Body of pancreas (tissue), 4 donors: ENCODE measurements at places on chromosomes 3 and 15. TPM values are rescaled to one million over a fixed set of nuclear protein-coding genes. Genes with fewer than 3 reads are reported as not detected.

Gene ZNF860
- total RNA-seq = 1.0 TPM

- no peak overlapping the region for H3K27ac ChIP-seq
- H3K36me3 ChIP-seq = no peaks in the 10 kb centered on the region
- no peak for DNase-seq
- H3K4me3 ChIP-seq = no peak overlapping the region
- no peaks in the 10 kb centered on the region for H3K27me3 ChIP-seq
These were observed 41.7 kb upstream of the IGF2BP2 start for GRCh38 chr3:185866555-185866954.

GRCh38 chr15:95170561-95171380, 939.4 kb downstream of the MCTP2 start:
- DNase-seq = no peak
- H3K4me3 ChIP-seq = no peak overlapping the region
- no peak overlapping the region for H3K27ac ChIP-seq
- H3K4me1 ChIP-seq = no peaks in the 10 kb centered on the region
- H3K36me3 ChIP-seq = no peaks in the 10 kb centered on the region

DNA sequence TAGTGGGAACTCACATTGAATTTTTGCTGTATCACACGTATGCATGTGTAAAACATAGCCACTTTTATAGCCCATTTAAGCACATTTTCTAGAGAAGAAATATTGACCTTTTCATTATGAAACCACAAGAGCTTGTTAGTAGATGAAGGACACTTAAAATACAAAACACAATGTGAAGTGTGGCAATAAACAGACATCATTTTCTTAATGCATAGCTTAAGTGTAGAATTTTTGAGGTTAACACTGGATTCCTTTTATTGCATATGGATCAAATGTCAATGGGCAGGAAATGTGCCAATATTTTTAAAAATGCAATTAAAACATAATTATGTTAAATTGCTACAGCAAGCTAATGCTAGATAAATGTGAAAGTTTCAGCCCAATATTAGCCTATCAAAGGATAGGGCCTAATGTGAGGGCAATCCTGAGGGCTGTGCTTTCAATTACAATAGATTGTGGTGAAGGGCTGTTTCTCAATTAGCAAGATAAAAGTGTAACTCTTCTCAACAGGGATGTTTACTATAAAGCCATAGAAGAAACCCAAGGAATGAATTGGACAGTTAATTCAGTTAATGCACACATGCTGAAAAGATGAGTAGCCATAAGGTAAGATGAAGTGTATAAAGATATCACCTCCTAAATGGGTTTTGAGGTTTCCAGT, 489.0 kb upstream of the CDIN1 start:
- DNase-seq = no peak
- H3K27ac ChIP-seq = no peak overlapping the region
- H3K4me3 ChIP-seq = no peak overlapping the region

Gene CALML4
- 3.3 TPM for total RNA-seq

GRCh38 chr3:42674146-42674545, 11.2 kb upstream of the KLHL40 start:
- no peaks in the 10 kb centered on the region for H3K4me1 ChIP-seq
- no peaks in the 10 kb centered on the region for H3K36me3 ChIP-seq
- DNase-seq = no peak
- H3K4me3 ChIP-seq = no peak overlapping the region
- no peak overlapping the region for H3K27ac ChIP-seq
- no peaks in the 10 kb centered on the region for H3K27me3 ChIP-seq

Gene C2CD4A
- 2.1 TPM for total RNA-seq

Gene PTPN9
- total RNA-seq = 7.3 TPM

Gene HSPBAP1
- total RNA-seq = 9.6 TPM

Gene VWA5B2
- 15.8 TPM for total RNA-seq

Gene COX17
- total RNA-seq = 13.8 TPM

DNA sequence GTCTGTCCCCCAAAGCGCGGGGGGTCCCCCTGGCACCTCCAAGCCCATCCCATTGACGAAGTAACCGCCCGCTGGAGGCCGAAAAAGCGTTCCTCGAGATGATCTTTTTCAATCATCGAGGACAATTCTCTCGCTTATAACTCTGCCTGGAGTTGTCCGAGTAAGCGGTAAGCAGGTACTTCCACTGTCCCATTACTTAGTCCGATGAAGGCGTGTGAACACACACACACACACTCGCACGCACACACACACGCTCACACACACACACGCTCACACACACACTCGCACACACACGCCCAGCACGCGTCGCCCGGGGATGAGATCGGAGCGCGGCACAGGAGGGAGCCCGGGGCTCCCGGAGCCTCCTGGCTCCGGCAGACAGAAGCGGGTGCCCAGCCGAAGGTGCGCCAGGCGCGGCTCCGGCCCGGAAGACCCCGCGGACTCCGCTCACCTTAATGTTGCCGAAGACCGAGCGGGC, 430 bp downstream of the SLCO2A1 start:
- H3K27ac ChIP-seq = peak overlapping the region; percentile 29
- H3K36me3 ChIP-seq = no peaks in the 10 kb centered on the region
- peaks cover 19% of the 10 kb centered on the region for H3K4me1 ChIP-seq
- H3K4me3 ChIP-seq = no peak overlapping the region

Gene DISP2
- total RNA-seq = under 0.01 TPM

- H3K4me1 ChIP-seq = peaks cover 12% of the 10 kb centered on the region
- no peak overlapping the region for H3K4me3 ChIP-seq
- H3K27me3 ChIP-seq = no peaks in the 10 kb centered on the region
These were observed 12.3 kb upstream of the PGPEP1L start for GRCh38 chr15:99019558-99020540.

Gene LNP1
- 4.6 TPM for total RNA-seq

GRCh38 chr3:157408499-157409149, 28.0 kb upstream of the PTX3 start:
- H3K4me1 ChIP-seq = no peaks in the 10 kb centered on the region
- H3K4me3 ChIP-seq = no peak overlapping the region
- H3K27me3 ChIP-seq = no peaks in the 10 kb centered on the region
- no peaks in the 10 kb centered on the region for H3K36me3 ChIP-seq
- peak; percentile 10 for DNase-seq

DNA sequence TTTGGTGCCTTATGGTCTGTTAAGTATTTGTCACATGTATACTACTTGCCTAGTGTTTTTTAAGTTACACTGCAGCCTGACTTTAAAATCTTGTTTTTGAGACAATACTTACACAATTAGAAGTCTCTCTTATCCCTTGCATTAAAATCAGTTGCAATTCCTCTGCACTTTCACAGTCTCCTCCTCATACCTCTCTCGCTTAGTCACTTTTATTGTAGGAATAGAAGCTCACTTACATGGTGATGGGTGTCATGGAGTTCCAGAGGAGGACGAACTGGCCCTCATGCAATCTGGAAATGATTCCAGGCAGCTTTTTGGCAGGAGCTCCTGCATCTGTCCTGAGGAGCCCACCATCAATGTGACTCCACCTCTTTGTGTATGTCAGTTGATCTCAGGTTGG, 238.4 kb upstream of the TBC1D5 start:
- DNase-seq = no peak
- no peaks in the 10 kb centered on the region for H3K36me3 ChIP-seq

DNA sequence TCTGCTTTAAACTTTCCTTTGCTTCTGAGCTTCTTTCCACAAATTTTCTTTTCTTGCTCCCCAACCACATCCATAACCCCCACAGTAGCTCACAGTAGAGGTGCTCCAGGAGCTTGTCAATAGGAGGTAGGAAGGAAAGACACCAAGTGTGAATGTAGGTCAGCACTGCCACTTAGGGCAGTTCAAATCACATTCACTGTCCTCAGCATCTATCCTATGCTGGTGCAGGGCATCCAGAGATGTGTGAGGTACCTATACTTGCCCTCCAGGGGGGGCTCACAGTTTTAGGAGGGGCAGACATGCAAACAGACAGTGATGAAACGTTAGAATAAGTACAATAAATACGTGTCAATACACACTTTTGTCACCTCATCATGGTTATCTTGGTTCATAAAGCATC, 1.5 kb upstream of the SPSB4 start:
- no peak for DNase-seq
- H3K36me3 ChIP-seq = no peaks in the 10 kb centered on the region
- H3K27me3 ChIP-seq = no peaks in the 10 kb centered on the region

DNA sequence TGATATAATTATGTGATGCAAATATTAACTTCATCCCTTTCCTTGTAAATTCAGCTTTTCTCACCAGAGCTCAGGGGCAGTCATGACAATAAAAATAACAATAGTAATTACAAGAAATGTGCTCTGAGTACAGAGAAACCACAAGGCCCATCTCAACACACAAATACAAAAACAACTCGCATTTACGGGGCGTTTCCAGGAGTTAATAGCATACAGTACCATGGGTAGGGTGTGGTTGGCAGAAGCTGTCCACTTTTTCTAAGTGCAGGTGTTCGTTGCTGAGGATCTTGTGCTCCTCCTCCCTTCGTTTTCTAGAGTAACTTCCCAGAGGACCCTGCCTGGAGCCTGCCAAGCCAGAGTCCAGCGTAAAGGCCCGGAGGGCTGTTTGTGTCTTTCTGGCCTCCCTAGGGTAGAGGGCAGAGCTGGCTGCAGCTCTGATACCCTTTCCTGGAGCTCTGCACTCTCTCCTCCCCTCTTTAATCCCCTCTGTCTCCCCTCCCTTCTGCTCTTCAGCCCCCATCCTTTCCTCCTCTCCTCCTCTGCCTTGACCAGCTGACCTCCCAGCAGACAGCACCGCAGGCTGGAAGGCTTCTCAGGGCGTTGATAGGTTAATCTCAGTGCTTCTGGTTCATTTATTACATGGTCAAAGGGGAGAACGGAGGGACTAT, 11.4 kb downstream of the SEMA3G start:
- no peak for DNase-seq
- peaks cover 4% of the 10 kb centered on the region for H3K4me1 ChIP-seq
- H3K27me3 ChIP-seq = no peaks in the 10 kb centered on the region
- no peak overlapping the region for H3K4me3 ChIP-seq
- H3K36me3 ChIP-seq = no peaks in the 10 kb centered on the region

- H3K4me1 ChIP-seq = peaks cover 14% of the 10 kb centered on the region
- H3K27me3 ChIP-seq = no peaks in the 10 kb centered on the region
- no peaks in the 10 kb centered on the region for H3K36me3 ChIP-seq
These were observed 66.5 kb downstream of the MAGEF1 start for GRCh38 chr3:184645336-184645735.

DNA sequence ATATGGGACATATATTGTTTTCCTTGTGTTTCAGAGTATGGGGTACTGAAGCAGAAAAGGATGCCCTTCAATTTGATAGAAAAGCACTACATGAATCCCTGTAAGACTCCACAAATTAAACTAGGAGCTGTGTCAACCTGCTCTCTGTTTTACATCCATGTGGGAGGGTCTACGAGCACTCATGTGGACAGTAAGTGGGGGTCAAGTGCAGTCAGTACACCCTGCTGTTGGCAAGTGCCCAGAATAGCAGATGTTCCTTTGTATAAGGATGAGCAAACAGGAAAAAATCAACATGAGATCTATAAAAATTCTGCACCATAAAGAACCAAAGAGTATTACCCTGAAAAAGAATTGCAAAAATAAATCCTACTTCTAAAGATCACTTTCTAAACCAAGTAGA, 659.9 kb downstream of the SI start:
- H3K27ac ChIP-seq = no peak overlapping the region
- no peak for DNase-seq
- H3K4me3 ChIP-seq = no peak overlapping the region
- H3K36me3 ChIP-seq = no peaks in the 10 kb centered on the region
- H3K4me1 ChIP-seq = no peaks in the 10 kb centered on the region
- no peaks in the 10 kb centered on the region for H3K27me3 ChIP-seq

Gene DCLK3
- not detected for total RNA-seq

DNA sequence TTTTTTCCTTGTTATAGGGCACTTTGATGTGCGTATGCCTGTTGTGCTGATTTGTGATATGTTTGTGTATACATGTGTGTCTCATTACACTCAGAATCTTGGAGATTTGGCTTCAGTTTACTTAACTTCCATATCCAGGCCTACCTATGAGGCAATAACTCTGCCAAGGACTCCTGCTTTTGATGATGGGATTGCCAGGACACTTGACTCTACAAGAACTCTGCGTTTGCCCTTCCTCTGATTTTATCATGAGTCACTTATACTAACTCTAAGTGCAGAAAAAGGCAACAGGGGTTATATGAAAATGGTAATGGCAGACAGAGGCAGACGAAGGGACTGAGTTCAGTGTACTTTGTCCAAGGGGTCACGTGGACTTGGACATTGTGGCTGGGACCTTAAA, 33.6 kb downstream of the MCTP2 start:
- H3K27me3 ChIP-seq = no peaks in the 10 kb centered on the region
- H3K4me1 ChIP-seq = peaks cover 10% of the 10 kb centered on the region
- no peaks in the 10 kb centered on the region for H3K36me3 ChIP-seq
- no peak overlapping the region for H3K4me3 ChIP-seq
- no peak overlapping the region for H3K27ac ChIP-seq

- peaks cover 33% of the 10 kb centered on the region for H3K36me3 ChIP-seq
- H3K4me1 ChIP-seq = peaks cover 37% of the 10 kb centered on the region
- DNase-seq = peak; percentile 76
- H3K27ac ChIP-seq = no peak overlapping the region
These were observed 93.1 kb downstream of the LRIG1 start for GRCh38 chr3:66407611-66408218.

Gene H1-8
- total RNA-seq = not detected

Gene ANKRD63
- total RNA-seq = not detected

GRCh38 chr3:191321019-191321767, 8.0 kb upstream of the CCDC50 start:
- no peaks in the 10 kb centered on the region for H3K4me1 ChIP-seq
- H3K27me3 ChIP-seq = no peaks in the 10 kb centered on the region
- DNase-seq = no peak
- H3K4me3 ChIP-seq = no peak overlapping the region
- H3K36me3 ChIP-seq = no peaks in the 10 kb centered on the region

- H3K27ac ChIP-seq = no peak overlapping the region
- no peaks in the 10 kb centered on the region for H3K36me3 ChIP-seq
- no peaks in the 10 kb centered on the region for H3K4me1 ChIP-seq
- DNase-seq = no peak
These were observed 74.6 kb downstream of the GTPBP8 start for GRCh38 chr3:113065336-113065735.

DNA sequence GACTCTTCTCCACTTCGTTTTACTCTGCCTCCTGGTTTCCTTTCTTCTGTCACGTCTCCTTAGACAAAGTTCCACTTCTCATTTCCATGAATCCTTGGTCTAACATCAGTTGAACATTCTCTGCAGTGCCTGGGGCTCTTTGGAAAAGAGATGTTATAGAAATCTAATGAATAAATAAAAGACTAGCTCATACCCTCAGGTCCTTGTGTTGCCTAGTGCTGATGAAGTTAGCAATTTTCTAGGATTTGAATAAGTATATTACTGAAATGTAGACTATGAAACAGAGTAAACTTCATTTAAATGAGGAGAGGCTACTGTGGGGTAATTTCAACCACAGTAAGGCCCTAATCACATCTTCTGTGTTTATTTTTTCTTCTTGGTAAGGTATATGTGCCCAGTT, 146.9 kb upstream of the CADPS start:
- H3K27me3 ChIP-seq = no peaks in the 10 kb centered on the region
- DNase-seq = no peak
- H3K27ac ChIP-seq = no peak overlapping the region
- no peak overlapping the region for H3K4me3 ChIP-seq
- no peaks in the 10 kb centered on the region for H3K36me3 ChIP-seq

Gene SLC7A14
- total RNA-seq = not detected
